ENCODE measurements at places on chromosomes 13 and 19.

GRCh38 chr19:28034936-28035335, 1178.0 kb downstream of the UQCRFS1 start:
- DNase-seq: no peak

- no peak for DNase-seq
Measured at GRCh38 chr19:4962085-4962619, 6.8 kb upstream of the KDM4B start.

DNA sequence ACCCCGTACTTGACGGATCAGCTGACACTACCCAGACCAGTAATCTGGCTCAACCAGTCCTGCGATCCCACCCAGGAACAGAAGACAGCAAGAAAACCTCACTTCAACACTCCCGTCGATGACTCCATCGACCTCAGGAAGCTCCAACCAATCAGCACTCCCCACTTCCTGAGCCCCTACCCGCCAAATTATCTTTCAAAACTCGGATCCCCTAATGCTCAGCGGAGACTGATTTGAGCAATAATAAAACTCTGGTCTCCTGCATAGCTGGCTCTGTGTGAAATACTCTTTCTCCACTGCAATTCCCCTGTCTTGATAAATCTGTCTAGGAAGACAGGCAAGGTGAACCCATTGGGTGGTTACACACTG, 1.2 kb downstream of the LSM4 start:
- no peak for DNase-seq

GRCh38 chr13:74215420-74215819, 81.2 kb upstream of the KLF12 start:
- no peak for DNase-seq
